CD8-positive, alpha-beta T cell (primary cell): ENCODE measurements at places on chromosomes 1 and 21. TPM values are rescaled to one million over a fixed set of nuclear protein-coding genes. Genes with fewer than 3 reads are reported as not detected.

The PADI1 gene
- total RNA-seq = not detected

The YTHDF2 gene
- total RNA-seq = 95.3 TPM

The STUM gene
- total RNA-seq = not detected

The TEKT2 gene
- 0.47 TPM for total RNA-seq
